ENCODE measurements at places on chromosomes 7 and 10.
A peak's percentile ranks its signal among the peaks of the same experiment; 100 is the strongest.

DNA sequence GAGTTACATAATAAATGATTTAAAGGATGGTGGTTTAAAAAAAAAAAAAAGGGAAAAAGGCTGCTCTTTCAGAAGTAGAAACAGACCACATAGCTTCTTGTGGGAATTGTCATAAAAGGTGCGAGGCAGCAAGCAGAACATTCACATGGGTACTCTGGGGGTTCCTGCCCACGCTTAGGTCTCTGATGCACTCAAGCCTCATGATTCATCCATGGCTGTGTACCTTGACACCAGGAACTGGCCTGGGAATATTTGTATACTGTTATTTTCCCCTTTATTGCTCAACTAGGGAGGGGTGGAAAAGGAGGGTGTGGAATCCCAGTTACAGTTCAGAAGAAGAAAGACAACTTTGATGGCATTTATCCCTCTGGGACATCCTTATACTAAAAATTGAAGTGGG, 4.0 kb downstream of the PON2 start:
- DNase-seq = no peak

DNA sequence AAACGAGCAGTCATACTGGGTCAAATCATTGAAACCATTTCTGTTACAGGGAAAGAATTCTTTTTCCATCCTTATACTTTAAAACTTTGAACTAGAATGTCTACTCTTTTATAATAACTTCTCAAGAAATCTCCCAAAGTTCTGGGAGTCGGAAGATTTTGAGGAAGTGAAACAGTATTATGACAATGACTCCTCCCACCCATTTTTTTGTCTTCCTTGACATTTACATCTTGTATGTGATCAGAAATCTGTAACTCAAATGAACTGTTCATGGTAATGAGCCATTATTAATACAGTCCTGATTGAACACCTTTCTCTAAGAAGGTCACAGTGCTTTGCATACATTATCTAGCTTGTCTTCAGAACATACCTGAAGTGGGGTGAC, 227.4 kb downstream of the CELF2 start:
- DNase-seq = no peak

- no peak for DNase-seq
Observed at GRCh38 chr7:89549768-89550167, 604.5 kb upstream of the STEAP1 start.

- no peak for DNase-seq
Observed at GRCh38 chr10:80730522-80730921, 192.8 kb downstream of the SH2D4B start.

- DNase-seq = no peak
Observed at GRCh38 chr10:124325998-124326636, 92.6 kb downstream of the OAT start.

GRCh38 chr7:37703361-37703760, 19.8 kb downstream of the GPR141 start:
- no peak for DNase-seq

DNA sequence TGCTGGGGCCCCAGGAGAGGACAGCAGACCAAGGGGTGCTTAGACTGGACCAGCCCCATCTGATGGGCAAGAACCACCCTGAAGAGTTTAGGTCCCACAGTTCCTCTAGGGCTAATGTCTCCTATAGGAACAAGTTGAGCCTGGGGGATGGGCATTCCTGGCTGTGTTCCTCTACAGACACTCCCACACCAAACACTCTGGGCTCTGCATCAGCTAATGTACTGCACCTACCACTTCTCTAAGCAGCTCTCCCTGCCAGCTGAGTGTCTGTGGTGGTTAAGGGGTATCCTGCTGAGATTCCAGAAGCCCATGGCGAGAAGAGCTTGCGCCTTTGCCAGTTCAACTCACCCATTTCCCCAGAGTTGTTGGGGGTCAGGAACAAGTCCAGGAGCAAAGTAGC, 284.1 kb upstream of the CSTF2T start:
- no peak for DNase-seq

DNA sequence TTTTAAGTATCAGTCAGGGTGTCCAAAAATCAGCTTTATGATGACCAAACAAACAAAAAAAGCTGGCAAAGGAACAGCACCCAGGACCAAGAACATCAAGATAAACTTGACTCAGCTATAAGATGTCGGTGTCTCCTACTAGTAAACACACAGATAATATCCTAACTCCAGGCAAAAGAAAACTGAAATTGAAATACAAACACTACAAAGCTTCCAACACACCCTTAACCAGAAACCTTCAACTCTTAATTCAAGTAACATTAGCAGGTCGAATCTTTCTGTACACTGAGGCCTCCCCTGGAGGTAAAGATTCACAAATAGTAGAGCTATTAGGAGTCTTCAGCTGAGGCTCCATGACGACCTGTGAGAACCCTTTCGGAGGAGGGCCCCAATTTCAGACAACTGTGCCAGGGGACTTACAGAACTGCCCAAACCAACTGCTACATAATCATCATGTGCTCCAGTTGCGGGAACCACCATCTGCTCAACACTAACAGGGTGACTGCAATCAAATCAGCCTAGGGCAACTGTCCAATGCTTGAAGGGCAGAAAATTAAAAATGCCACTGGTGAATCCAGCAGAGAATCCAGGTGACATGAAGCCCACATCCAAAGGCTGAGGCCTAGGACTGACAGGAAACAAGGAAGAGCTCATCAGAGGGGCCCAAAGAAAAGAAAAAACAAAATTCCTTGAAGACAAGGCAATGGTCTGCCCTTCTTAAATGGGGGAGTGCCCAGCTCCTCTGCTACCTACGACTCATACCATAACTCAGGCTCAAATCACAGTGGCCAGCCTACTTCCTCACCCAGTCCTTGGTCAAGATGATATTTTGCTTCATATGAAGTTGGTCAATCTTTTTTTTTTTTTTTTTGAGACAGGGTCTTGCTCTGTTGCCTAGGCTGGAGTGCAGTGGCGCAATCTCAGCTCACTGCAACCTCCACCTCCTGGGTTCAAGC, 20.0 kb downstream of the XPNPEP1 start:
- peak; percentile 83 for DNase-seq

DNA sequence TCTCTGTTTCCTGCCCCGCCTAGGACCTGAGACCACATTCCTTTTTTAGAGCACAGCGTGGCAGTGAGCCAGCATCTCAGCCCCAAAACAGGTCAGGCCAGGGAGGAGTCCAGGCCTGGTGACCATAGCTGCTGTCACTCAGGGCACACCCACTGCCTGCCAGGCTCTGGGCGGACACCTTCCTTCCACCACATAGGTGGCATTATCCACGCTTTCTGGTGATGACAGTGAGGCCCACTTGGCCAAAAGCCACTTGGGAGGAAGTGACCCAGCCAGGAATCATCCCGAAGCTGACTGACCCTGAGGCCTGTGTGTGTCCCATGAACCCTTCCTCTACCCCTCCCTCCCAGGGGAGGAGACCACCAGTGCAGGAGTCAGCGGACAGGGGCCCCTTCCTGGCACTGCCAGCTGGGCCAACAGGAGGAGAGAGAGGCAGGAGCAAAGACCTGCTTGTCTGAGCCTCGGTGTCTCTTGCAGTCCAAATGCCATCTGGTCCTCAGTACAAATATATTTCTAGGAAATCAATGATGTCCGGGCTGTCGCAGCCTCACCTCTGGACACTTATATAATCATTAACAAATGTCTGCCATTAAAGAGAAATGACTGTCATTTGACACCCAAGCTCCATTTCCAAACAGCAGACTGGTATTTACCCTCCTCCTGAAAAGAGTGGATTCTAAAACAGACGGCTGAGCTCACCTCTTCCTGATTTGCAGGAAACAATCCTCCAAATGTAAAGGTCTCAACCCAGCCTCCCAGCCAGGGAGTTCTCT, 63.0 kb downstream of the ABRAXAS2 start:
- DNase-seq = peak; percentile 50

GRCh38 chr7:25009257-25009656, 29.3 kb upstream of the OSBPL3 start:
- no peak for DNase-seq

- DNase-seq = no peak
Observed at GRCh38 chr7:16136896-16137295, 284.4 kb downstream of the CRPPA start.

- no peak for DNase-seq
Observed at GRCh38 chr7:47746468-47746867, 164.6 kb upstream of the TNS3 start.

DNA sequence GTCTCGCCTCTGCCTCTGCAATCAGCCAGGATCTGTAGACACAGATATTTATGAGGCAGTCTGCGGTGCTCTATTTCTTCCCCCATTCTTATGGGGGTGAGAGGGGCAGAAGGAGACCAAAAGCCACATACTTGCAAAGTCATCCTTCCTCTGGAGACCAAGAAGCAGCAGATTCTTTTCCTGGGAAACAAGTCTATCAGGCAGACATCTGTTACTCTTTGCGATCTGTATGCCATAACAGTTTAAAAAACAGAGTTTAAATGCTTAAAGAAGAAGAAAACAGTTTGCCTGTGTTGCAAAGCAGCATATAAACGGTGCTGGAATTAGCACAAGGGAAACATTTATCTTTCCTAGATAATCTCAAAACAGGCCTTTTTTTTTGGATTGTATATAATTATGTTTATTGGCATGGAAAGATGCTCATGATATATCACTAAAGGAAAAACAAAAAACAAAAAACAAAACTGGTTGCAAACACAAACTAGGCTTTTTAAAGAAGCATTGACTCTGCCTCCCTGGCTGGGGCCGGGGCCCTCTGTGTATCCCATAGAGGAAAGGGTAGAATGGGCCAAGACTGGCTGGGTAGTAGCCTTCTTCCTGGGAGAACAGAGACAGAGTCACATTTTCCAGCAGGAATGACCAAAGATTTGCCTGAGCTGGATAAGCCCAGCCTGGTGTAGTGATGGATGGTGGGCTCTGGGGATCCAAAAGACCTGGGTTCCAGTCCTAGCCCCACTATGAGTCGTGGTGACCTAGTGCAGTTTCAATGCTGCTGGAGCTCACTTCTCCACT, 50.4 kb downstream of the RGS10 start:
- DNase-seq = no peak

GRCh38 chr10:46288601-46289206, 1.9 kb downstream of the ANTXRL start:
- DNase-seq = no peak

- DNase-seq = no peak
Observed at GRCh38 chr10:114603303-114603702, 54.8 kb downstream of the ABLIM1 start.

DNA sequence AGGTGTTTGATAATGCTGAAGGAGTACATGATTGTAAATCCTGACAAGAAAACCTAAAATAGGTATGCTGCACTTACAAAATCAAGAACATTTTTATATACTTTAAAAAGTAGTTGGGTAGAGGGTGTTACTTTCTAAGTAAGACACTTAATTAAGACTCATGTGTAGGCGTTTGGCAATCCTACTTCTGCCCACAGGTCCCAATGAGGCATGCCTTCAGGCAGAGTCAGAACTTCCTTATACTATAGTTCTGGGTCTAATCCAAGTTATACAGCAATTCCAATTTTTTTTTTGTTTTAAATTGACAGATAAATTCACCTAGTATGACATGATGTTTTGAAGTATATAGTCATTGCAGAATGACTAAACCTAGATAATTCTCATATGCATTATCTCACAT, 1188.5 kb upstream of the PHF14 start:
- DNase-seq = no peak

DNA sequence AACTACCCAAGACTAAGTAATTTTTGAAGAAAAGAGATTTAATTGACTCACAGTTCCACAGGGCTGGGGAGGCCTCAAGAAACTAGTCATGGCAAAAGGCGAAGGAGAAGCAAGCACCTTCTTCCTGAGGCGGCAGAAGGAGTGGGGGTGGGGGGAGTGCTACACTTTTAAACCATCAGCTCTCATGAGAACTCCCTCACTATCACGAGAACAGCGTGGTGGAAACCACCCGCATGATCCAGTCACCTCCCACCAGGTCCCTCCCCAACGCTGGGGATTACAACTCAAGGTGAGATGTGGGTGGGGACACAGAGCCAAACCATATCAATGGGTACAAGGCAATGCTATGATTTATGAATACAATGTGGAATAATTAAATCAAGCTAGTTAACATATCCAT, 241.9 kb downstream of the PTPRN2 start:
- DNase-seq = no peak

GRCh38 chr7:132545756-132546155, 30.5 kb downstream of the PLXNA4 start:
- DNase-seq = no peak

DNA sequence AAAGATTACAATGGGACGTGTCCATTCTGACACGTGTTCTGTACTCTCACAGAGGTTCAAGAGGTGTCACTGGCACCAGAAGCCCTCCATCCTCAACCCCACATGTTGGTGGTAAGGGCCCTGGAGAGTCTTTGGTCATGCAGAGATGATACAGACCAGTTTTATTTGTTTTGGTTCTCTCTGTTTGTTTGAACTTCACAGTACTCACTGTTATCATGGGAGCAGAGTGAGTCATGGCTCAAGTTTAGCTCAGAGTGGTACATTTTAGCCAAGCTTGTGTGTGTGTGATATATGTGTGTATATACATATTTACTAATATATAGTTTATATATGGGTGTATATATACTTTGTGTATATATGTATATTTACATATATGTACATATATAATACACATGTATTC, 935.6 kb downstream of the GRID1 start:
- no peak for DNase-seq

DNA sequence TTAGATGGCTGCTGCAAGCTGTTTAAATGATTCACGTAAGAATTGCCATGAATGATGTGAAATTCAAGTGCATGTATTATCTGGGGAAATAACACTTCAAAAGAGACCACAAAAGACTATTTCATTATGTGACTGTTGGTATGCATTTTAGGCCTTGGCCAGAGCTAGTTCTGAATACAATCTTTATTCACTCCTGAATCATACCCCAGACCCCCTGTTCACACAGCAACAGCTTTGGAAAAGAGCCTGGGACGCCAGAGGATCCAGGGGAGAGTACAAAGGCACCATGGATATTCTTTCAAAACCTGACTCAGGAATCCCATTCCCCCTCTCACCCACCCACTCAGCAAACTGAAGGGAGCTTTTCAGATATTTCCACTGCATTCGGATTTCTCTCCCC, 377.1 kb upstream of the DPP6 start:
- DNase-seq = no peak

DNA sequence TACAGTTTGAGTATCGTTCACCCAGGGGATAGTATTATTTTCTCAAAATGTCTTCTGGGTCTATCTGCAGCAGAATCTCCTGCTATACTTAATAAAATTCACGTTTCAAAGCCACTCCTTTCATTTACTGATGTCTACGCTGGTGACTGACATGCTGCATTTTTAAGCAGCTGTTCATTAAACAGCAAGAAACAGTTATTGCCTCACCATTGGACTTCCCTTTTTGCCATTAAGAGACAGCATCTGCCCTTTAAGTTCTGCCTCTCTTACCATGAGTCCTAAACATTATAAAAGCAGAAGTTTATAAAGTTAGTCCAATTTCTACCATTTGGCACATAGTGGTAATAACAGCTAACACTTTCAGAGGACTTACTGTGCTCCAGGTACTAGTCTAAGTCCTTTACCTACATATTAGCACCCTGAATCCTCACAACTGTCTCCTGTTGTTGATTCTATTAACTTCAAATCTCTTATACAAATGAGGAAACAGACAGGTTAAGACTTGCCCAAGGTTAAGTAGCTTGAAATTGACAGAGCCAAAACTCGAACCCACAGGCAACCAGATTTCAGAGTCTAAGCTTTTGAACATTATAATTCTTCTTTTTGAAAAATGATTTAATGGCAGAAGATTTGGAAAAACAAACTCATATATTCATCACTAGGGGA, 169.5 kb downstream of the SNX13 start:
- no peak for DNase-seq

Measured in LNCaP clone FGC (cell line).